ENCODE measurements at places on chromosomes 1 and 21.
A peak's percentile ranks its signal among the peaks of the same experiment; 100 is the strongest.

DNA sequence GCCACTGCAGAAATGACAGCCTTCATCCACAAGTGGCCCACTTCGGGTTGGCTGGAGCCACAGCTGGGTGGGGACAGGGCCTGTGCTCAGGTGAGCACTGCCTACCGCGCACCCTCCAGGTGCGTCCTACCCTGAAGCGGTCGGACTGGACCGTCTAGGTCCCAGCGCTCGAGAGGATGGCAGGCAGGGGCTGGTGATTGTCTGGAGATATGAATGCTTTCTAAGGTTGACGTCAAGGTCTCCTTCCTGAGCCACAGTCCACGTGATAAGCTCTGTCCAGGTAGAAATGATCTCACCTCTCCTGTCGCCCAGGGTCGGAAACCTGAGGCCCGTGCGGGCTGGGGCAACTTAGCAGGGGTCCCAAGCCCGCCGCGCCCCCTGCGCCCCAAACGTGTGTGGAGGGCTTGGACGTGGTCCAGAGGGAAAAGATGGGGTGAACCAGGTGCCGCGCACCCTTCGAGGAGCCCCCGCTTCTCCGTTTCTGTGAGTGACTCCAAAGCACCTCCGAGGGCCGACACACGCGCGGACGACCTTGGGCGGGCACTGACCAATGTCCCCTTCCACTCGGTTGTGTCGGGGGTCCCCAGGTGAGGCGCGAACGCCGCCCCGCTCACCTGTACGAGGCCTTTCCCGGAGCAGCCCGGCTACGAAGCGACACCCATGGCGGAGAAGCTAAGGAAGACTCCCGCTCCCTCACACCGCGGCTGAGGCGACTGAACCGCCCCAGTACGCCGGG is 853 bp upstream of the DOP1B start:
- DNase-seq, result no peak

GRCh38 chr1:18452550-18452949 is 28.2 kb upstream of the KLHDC7A start:
- peak; percentile 18 for DNase-seq

- DNase-seq, result no peak
Observed at GRCh38 chr1:42801832-42802473, 15.0 kb upstream of the ERMAP start.

- DNase-seq, result no peak
Observed at GRCh38 chr1:143665606-143666005, 306.2 kb downstream of the FAM72C start.

DNA sequence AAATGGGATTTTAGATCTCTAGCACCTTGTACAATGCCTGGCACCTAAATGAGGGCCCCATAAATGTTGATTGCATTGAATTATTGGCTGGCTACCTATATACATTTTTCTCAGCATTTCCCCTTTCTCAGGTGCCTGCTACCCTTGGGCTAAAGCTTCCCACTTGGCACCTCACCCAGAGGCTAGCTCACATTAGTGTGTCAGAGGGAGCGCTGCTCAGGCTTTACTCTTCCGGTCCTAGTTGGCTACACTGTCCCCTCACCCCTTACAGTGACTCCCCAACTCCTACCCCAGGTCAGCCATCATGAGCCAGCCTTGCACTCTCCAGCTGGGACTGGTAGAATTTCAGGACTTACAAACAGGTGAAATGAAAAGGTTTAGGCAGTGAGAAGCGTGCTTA is 9.5 kb downstream of the TRAF5 start:
- no peak for DNase-seq

Data from NCI-H446 treated with DMSO at 0.1 percent for 48 hours (cell line).